Pulmonary artery endothelial cell (primary cell): ENCODE measurements at places on chromosomes 1 and 21. TPM values are rescaled to one million over a fixed set of nuclear protein-coding genes. Genes with fewer than 3 reads are reported as not detected.

Gene SERPINC1
- 0.14 TPM in 1 of 2 replicates, not detected in the other for total RNA-seq

Gene HES4
- 9.1 and 17.8 TPM in 2 replicates for total RNA-seq

Gene SPSB1
- 18.9 and 20.6 TPM in 2 replicates for total RNA-seq

Gene CD34
- 16.9 and 26.1 TPM in 2 replicates for total RNA-seq

Gene FAM163A
- 0.07 TPM in 1 of 2 replicates, not detected in the other for total RNA-seq

Gene LYPD8
- total RNA-seq: not detected in 2 replicates

Gene SLC25A34
- 0.20 and 0.42 TPM in 2 replicates for total RNA-seq

Gene OR2C3
- not detected in 2 replicates for total RNA-seq

Gene RASSF5
- total RNA-seq: 0.25 and 0.26 TPM in 2 replicates

Gene PLA2G5
- 0.07 and 0.18 TPM in 2 replicates for total RNA-seq

Gene IL23R
- not detected in 2 replicates for total RNA-seq

Gene NES
- total RNA-seq: 285 and 293 TPM in 2 replicates

Gene NUCKS1
- 162 and 182 TPM in 2 replicates for total RNA-seq

Gene FLG2
- not detected in 2 replicates for total RNA-seq

Gene TP73
- total RNA-seq: under 0.01 TPM in 1 of 2 replicates, not detected in the other

Gene HMGCL
- total RNA-seq: 33.8 and 35.7 TPM in 2 replicates

Gene RGS13
- total RNA-seq: not detected in 2 replicates

Gene CFHR5
- not detected in 2 replicates for total RNA-seq

Gene LCK
- 0.11 and 0.26 TPM in 2 replicates for total RNA-seq

Gene DISC1
- 10.1 and 10.9 TPM in 2 replicates for total RNA-seq

Gene C1QA
- not detected in 2 replicates for total RNA-seq

Gene RGSL1
- not detected in 2 replicates for total RNA-seq

Gene SOX13
- total RNA-seq: 9.1 and 10.1 TPM in 2 replicates

Gene OR2L3
- total RNA-seq: not detected in 2 replicates

Gene SPRR1A
- total RNA-seq: not detected in 2 replicates

Gene MFAP2
- 12.6 and 13.7 TPM in 2 replicates for total RNA-seq

Gene SELENBP1
- 9.4 and 11.7 TPM in 2 replicates for total RNA-seq

Gene CR2
- total RNA-seq: not detected in 2 replicates
